ENCODE measurements at places on chromosomes 5 and 9. TPM values are rescaled to one million over a fixed set of nuclear protein-coding genes. Genes with fewer than 3 reads are reported as not detected.

- H3K27me3 ChIP-seq: no peaks in the 10 kb centered on the region
- no peak overlapping the region for H3K27ac ChIP-seq
- H3K4me3 ChIP-seq: no peak overlapping the region
- DNase-seq: no peak
- no peaks in the 10 kb centered on the region for H3K4me1 ChIP-seq
These were observed 82.7 kb downstream of the EGFLAM start for GRCh38 chr5:38341056-38341455.

FOXD4 gene
- not detected for total RNA-seq

SYK gene
- total RNA-seq: 3.4 TPM

CNTFR gene
- total RNA-seq: 6.6 TPM

ADGRV1 gene
- 1.8 TPM for total RNA-seq

GRCh38 chr9:90064971-90065370 lies 460.2 kb downstream of the GADD45G start:
- no peaks in the 10 kb centered on the region for H3K36me3 ChIP-seq
- no peaks in the 10 kb centered on the region for H3K4me1 ChIP-seq
- H3K27ac ChIP-seq: no peak overlapping the region
- H3K27me3 ChIP-seq: no peaks in the 10 kb centered on the region

DNA sequence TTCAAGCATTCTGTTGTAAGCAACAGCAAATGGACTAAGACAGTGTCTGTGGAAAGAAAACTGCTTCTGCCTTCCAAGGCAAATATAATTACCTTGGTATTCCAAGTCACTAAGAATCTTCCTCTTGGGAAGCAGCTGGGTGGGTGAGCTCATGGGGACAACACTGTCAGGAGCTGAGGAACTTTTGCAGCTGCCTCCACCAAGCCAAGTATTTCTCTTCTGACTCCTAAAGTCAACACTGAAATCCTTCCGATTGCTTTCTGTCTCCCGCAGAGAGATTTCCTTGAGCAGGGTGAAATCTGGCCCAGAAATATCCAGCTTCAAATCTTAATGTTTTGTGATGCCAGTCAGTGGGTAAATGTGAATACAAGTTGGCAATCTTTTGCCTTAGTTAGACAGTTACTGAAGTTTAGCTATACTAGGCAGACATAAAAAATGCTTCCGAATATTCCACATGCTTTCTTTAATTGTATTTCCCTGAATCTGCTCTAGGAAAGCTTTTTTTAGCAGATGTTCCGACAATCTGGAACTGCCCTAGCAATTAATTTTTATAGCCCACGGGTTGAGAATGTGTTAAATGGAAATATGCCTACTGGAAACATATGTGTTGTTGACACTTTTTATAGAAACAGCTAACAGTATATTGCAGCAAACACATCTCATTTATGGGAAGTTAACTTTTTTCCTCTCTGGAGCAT lies 369.9 kb upstream of the DAB2 start:
- no peaks in the 10 kb centered on the region for H3K27me3 ChIP-seq
- DNase-seq: no peak
- H3K27ac ChIP-seq: no peak overlapping the region
- H3K4me3 ChIP-seq: no peak overlapping the region
- H3K36me3 ChIP-seq: no peaks in the 10 kb centered on the region

ZNF618 gene
- 3.0 TPM for total RNA-seq

DNA sequence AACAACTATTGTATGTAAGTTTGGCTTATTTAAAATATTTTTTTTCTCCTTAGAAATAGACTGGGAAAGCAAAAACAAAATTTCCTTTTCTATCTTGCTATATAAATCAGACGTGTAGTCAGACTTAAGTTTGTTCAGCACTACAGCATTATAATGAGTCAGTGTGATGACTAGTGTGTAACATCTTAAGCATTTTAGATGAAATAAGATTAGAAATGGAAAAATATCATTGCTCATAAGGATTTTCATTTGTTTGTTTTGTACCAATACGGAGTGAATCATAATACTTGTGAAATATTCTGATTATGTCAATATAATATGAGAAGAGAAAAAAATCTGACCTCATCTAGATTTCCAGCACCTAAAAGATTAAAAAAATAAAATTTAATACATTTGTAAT lies 64.7 kb upstream of the RICTOR start:
- H3K4me1 ChIP-seq: no peaks in the 10 kb centered on the region
- no peaks in the 10 kb centered on the region for H3K27me3 ChIP-seq
- H3K36me3 ChIP-seq: no peaks in the 10 kb centered on the region
- no peak for DNase-seq

DNA sequence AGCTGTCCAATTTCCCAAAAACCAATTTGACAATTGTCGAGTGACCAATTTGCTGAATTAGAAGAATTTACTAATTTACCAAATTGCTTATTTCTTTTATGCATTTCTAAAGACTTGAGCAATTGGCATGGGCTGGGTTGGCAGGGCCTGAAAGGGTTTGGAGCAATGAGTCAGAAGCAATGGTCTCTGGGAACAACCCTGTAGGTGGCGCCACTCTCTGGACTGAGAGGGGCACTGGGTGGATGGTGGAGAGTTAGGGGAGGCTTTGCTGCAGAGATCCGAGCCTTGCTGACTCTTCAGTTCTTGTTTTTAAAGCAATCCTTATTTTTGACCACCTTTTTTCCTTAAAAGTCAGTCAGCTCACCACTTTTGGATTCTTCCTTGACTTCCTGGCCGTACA lies 71.5 kb upstream of the RPS23 start:
- H3K4me3 ChIP-seq: no peak overlapping the region
- H3K27ac ChIP-seq: no peak overlapping the region
- no peak for DNase-seq

GRCh38 chr5:10946050-10946449 lies 185.0 kb upstream of the DAP start:
- H3K27me3 ChIP-seq: no peaks in the 10 kb centered on the region
- no peaks in the 10 kb centered on the region for H3K36me3 ChIP-seq
- no peak for DNase-seq
- H3K4me3 ChIP-seq: no peak overlapping the region
- H3K27ac ChIP-seq: no peak overlapping the region

GRCh38 chr9:20197976-20198685 lies 409.3 kb upstream of the SLC24A2 start:
- no peak overlapping the region for H3K4me3 ChIP-seq
- peaks cover 8% of the 10 kb centered on the region for H3K4me1 ChIP-seq
- no peaks in the 10 kb centered on the region for H3K36me3 ChIP-seq
- no peak overlapping the region for H3K27ac ChIP-seq
- H3K27me3 ChIP-seq: no peaks in the 10 kb centered on the region

GRCh38 chr5:126410623-126411022 lies 12.6 kb upstream of the GRAMD2B start:
- H3K27me3 ChIP-seq: no peaks in the 10 kb centered on the region
- no peak overlapping the region for H3K27ac ChIP-seq
- H3K4me1 ChIP-seq: no peaks in the 10 kb centered on the region
- DNase-seq: no peak

DNA sequence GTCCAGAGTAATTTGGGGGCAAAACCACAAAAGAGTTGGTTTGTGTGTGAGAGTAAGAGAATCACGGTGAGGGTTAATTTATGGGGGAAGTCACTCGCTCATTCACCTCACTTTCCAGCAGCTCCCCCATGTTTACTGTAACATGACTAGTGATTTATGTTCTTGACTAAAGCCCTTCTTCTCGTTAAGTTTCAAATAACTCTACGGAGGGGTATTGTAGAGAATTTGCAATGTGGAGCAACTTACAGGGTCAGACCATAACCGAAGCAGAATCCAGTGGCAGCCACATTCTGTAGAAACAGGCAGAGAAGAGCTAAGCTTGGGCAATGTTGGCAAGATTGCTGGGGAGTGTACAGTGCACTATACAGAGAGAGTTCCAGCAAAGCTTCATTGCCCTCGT lies 760.6 kb downstream of the IRX1 start:
- no peaks in the 10 kb centered on the region for H3K27me3 ChIP-seq
- H3K4me1 ChIP-seq: no peaks in the 10 kb centered on the region
- H3K4me3 ChIP-seq: no peak overlapping the region
- no peak overlapping the region for H3K27ac ChIP-seq

LECT2 gene
- total RNA-seq: not detected

DNA sequence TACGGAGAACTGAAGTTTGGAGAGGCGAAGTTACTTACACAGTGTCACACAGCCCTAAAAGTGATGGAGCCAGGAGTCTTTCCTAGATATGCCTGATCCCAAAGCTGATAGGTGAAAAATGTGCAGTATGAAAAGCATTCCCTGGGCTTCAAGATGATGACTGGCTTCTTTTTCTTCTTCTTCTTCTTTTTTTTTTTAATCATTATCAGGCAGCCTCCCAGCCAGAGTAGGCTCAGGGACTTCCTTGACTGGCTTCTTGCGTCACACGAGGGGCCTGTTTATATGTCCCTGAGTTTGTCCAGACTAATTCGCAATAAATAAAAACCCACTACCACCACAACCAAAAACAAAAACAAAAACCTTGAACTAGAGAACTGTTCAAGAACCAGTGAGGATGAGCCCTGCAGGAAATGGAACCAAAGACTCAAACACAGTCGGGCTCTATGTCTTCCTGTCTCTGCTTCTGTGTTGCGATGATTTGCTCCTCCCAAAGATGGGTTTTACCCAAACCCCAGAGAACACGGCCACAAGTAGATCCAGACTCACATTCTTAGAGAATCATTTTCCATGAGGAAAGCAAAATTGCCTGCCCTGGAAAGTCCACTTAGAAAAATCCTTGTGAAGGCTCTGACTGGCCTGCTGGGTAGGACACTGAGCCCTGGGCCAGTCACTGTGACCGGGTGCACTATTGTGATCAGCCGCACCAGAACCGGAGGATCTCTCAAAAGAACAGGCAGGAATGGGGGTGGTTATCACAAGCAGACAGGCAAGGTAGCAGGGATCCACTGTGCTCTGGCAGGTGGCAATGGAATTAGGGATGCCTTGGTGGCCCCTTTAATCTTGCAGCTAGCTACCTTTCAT lies 38.0 kb upstream of the ADAM19 start:
- DNase-seq: no peak
- H3K27ac ChIP-seq: no peak overlapping the region
- H3K4me3 ChIP-seq: no peak overlapping the region

CD14 gene
- 25.0 TPM for total RNA-seq

DNA sequence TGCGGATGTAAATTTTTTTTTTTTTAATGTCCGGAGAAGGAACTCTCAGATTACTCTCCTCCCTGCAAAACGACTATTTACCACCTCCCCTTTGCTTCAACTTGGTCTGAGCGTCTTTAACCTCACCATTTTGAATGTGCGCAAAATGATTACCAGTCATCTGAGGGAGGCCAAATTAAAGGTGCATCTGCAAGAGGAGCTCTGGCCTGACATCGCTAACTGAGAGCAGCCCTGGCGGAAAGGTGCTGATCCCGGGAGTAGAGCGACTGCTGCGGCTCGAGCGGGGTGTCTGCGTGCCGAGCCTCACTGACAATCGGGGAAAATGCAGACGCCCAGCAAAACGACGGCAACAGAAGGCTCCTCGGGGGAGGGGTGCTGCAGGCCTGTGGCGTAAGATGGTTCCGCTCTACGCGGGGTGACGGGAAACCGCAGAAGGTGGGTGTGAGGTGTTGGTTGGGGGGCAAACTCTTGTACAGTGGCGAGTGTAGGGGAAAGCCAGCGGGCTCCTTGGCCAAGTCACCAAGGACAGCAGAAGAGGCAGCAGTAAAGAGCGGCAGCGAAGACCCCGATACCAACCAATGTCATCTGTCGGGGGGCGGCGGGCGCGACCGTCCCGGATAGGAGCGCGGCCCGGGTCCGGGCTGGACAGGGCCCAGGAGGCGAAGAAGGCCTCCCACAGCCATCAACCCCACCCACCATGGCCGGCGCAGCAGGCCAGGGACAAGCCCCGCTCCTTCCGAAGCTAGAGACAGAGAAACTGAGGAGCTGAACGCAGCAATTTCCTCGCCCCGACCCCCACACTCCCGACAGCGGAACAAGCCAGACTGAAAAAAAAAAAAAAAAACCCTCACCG lies 557 bp downstream of the PJA2 start:
- H3K36me3 ChIP-seq: no peaks in the 10 kb centered on the region
- peak overlapping the region; percentile 84 for H3K4me3 ChIP-seq
- peak overlapping the region; percentile 100 for H3K27ac ChIP-seq
- no peaks in the 10 kb centered on the region for H3K4me1 ChIP-seq

DNA sequence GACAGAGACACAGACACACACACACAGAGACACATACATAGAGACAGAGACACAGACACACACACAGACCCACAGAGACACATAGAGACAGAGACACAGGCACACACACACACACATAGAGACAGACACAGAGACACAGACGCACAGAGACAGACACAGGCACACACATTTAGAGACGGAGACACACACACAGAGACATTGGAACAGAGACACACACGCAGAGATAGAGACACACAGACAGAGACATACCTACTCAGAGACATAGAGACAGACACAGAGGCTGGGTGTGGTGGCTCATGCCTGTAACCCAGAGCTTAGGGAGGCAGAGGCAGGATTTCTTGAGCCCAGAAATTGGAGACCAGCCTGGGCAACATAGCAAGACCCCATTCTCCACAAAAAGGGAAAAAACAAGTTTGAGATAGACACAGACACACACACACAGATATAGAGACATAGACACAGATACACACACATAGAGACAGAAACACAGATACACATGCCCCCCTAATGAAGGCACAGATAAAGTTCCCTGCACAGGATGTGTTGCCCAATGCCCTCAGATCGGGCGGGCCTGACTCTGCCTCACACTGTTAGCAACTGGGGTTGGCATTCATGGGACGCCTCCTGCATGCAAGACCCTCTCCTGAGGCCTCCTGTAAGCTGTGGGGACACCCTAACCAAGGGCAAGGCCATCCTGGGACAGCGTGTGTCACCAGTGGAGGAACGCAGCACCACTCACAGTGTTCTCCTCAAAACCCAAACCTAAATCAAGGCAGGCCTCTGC lies 3.3 kb upstream of the RALGDS start:
- H3K4me3 ChIP-seq: no peak overlapping the region
- peak overlapping the region; percentile 86 for H3K27ac ChIP-seq
- H3K36me3 ChIP-seq: no peaks in the 10 kb centered on the region
- DNase-seq: no peak

ACOT12 gene
- total RNA-seq: not detected

- H3K36me3 ChIP-seq: no peaks in the 10 kb centered on the region
- no peaks in the 10 kb centered on the region for H3K27me3 ChIP-seq
- no peaks in the 10 kb centered on the region for H3K4me1 ChIP-seq
These were observed 10.8 kb downstream of the REEP2 start for GRCh38 chr5:138449501-138450239.

GRCh38 chr9:105309531-105309931 lies 65.1 kb downstream of the SLC44A1 start:
- H3K4me1 ChIP-seq: no peaks in the 10 kb centered on the region
- H3K27ac ChIP-seq: no peak overlapping the region
- H3K27me3 ChIP-seq: no peaks in the 10 kb centered on the region
- DNase-seq: no peak
- no peak overlapping the region for H3K4me3 ChIP-seq

- DNase-seq: peak; percentile 64
- H3K4me1 ChIP-seq: peaks cover 34% of the 10 kb centered on the region
- no peak overlapping the region for H3K27ac ChIP-seq
- H3K4me3 ChIP-seq: no peak overlapping the region
These were observed 36.9 kb upstream of the ANGPTL2 start for GRCh38 chr9:127159325-127159801.

RGMB gene
- total RNA-seq: 25.4 TPM

PLAC8L1 gene
- not detected for total RNA-seq

- no peaks in the 10 kb centered on the region for H3K27me3 ChIP-seq
- peak; percentile 68 for DNase-seq
- H3K27ac ChIP-seq: no peak overlapping the region
- H3K36me3 ChIP-seq: no peaks in the 10 kb centered on the region
- no peak overlapping the region for H3K4me3 ChIP-seq
These were observed 52.3 kb downstream of the TLE4 start for GRCh38 chr9:79623799-79624721.

LNPEP gene
- total RNA-seq: 60.0 TPM

ORM2 gene
- not detected for total RNA-seq

ERAP2 gene
- 5.9 TPM for total RNA-seq

Measured in right atrium auricular region (tissue), 2 donors.